ENCODE measurements at places on chromosomes 16 and 17. TPM values are rescaled to one million over a fixed set of nuclear protein-coding genes. Genes with fewer than 3 reads are reported as not detected.

Gene UTS2R
- not detected for total RNA-seq

GRCh38 chr16:12305847-12306801, 329.6 kb downstream of the SNX29 start:
- no peak for DNase-seq

- DNase-seq = no peak
Measured at GRCh38 chr16:82824408-82824807, 197.6 kb downstream of the CDH13 start.

- no peak for DNase-seq
Measured at GRCh38 chr16:84496991-84497390, 7.5 kb downstream of the MEAK7 start.

DNA sequence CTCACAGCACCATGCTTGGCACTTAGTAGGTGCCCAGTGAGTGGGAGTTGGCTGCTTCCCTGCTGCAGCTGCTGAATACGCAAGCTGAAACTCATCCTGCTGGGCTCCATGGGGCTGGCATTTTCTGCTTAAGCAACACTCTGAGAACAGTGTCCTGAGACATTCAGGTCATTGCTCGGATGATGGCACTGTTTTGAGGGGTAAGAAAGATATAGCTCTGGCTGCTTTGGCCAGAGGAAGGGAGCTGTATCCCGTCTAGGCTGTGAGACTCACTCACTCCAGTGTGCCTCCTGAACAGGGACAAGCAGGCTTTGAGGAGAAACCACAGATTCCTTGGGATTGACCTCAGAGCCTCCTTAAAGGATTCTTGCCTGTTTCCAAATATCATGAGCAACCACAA, 120.5 kb downstream of the CLEC16A start:
- no peak for DNase-seq

GRCh38 chr17:8005357-8005756, 2.9 kb downstream of the GUCY2D start:
- DNase-seq = no peak

GRCh38 chr17:45818699-45819098, 26.0 kb upstream of the SPPL2C start:
- DNase-seq = no peak

DNA sequence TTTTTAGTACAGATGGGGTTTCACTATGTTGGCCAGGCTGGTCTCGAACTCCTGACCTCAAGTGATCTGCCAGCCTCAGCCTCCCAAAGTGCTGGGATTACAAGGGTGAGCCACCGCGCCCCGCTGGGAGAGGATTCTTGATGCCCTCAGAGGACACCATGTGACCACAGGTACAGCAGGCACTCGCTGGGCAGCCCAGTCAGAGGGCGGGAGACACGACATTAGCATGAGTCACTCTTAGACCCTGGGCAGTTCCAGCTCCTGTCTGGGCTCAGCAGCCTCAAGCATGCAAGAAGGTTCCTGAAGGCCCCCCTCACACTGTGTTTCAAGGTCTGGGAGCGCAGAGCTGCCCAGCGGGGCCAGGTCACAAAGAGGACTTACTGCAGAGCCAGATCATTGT, 11.9 kb downstream of the STAC2 start:
- DNase-seq = no peak

- DNase-seq = no peak
Measured at GRCh38 chr17:77010667-77011066, 130.1 kb upstream of the SEC14L1 start.
